PC-9 (cell line): ENCODE measurements at places on chromosomes 16 and 17. TPM values are rescaled to one million over a fixed set of nuclear protein-coding genes. Genes with fewer than 3 reads are reported as not detected.

TBC1D3B gene
- 13.8 and 18.6 TPM in 2 replicates for total RNA-seq

HBQ1 gene
- total RNA-seq = not detected in 2 replicates

ABCC12 gene
- not detected in 2 replicates for total RNA-seq

DNA sequence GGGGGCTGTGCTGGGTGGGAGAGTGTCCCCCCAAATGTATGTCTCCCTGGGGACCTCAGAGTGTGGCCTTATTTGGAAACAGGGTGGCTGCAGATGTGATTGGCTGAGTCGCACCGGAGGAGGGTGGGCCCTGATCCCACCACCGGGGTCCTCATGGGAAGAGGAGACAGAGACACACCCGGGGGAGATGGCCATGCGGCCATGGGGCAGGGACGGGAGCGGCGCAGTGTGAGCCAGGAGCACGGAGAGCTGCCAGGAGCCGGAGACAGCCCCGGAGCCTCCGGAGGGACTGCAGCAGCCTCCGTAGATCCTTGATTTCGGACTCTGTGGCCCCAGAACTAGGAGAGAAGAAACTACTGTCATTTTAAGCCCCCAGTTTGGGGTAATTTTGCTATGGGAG, 1.6 kb upstream of the CIBAR2 start:
- DNase-seq = no peak

HS3ST3A1 gene
- total RNA-seq = not detected in 2 replicates

DNA sequence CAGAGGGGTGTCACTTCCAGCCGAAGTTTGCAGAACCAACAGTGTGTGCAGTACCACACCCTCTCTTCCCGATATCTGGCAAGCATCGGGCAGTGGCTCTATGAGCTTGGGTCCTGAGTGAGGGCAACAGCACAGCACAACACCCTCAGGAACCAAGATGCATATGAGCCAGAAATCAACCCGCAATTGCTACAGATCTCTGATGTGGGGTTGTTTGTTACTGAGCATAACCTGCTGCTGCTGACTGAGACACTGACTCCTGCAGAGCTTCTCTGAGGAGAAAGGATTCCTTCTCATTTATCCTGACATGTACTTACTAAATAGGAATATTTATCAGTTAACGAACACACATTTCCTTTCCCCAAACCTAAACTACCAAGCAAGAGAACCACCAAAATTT, 218.3 kb downstream of the RBFOX3 start:
- DNase-seq = no peak

DNA sequence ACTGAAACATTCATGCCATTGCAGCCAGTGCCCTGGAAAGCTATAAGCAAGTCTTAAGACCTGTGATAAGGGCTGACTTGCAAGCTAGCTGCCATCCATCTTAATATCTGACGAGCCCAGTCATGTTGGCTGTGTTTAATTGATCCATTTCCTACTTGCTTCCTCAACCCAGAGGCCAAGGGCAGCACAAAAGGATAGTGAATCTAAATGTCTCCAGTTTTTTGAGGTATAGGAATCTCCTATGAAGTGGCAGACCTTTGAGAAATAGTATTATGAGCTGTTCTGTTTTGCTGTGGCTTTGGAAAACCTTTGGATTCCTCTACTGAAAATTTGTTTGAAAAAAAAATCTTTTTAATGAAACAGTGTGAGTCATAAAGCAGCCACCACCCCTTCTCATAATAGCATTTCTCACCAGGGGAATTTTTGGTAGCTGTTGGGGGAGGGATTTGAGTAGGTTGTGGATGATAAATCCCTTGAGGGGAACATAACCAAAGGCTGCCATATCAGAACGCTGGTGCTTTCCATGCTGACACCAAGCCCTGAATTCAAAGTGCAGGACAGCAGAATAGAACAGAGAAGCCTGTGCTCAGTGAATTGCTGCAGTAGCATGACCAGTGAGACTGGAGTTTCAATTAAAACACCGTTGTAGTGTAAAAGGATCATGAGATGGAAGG, 12.9 kb downstream of the ZNRF1 start:
- DNase-seq = peak; percentile 86

- no peak for DNase-seq
These were observed 27.1 kb downstream of the USP31 start for GRCh38 chr16:23122144-23122543.

DOK4 gene
- 27.4 and 38.7 TPM in 2 replicates for total RNA-seq

WFDC1 gene
- not detected in 2 replicates for total RNA-seq

DNA sequence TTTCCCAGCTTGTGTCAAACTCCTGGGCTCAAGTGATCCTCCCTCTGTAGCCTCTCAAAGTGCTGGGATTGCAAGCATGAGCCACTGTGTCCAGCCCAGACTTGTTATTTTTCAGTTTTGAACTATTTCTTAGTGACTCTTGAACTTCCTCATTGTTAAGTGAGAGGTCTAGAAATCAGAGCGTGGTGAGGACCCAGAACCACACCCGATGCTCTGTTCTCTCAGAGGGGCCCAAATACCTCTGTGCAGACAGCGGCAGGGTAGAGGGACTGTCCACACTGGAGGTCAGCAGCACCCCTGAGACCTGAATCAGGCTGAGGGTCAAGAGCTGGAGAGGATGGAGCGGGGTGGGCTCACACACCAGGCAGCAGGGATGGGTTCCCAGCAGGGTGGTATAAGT, 47.7 kb upstream of the MEAK7 start:
- no peak for DNase-seq

GRCh38 chr17:9173386-9173983, 152.2 kb downstream of the NTN1 start:
- DNase-seq = no peak

TCAP gene
- 1.2 and 1.6 TPM in 2 replicates for total RNA-seq

RASD1 gene
- 1.0 and 1.2 TPM in 2 replicates for total RNA-seq

GPR179 gene
- total RNA-seq = 0.57 and 0.58 TPM in 2 replicates

DNA sequence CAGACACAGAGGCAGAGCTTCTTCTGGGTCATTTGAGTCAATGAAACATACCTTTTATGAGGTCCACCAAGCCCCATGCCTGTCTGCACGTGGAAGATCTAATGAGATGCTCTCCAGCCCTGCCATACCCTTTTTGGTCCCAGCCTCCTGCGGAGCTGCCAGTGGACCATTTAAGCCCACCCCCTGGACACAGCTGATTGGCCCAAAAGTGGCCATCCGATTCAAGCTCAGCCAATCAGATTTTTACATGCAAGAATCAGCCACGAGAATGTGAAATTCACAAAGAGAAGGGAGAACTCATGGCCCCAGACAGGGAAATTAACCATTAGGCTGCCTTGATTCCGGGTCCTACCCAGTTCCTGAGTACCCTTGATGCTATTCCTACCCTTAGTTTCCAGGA, 231.0 kb upstream of the EEF2KMT start:
- no peak for DNase-seq

DNA sequence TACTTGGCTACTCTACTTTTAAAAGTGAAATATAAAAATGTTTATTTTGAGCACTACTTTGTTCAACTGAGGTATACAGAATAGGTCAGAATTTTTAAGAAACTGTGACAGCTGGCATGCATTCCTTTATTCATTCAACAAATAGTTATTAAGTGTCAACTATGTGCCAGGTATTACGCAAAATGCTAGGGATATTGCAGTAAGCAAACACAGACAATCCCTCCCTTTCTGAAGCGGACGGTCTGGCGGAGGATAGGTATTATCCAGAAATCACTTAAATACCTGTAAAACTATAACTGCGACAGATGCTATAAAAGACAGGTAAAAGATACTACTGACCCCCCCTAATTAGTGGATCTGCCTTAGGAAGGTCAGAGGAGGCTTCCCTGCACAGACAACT, 26.1 kb downstream of the METTL16 start:
- peak; percentile 80 for DNase-seq

SCARF1 gene
- total RNA-seq = 2.2 and 2.7 TPM in 2 replicates

DNA sequence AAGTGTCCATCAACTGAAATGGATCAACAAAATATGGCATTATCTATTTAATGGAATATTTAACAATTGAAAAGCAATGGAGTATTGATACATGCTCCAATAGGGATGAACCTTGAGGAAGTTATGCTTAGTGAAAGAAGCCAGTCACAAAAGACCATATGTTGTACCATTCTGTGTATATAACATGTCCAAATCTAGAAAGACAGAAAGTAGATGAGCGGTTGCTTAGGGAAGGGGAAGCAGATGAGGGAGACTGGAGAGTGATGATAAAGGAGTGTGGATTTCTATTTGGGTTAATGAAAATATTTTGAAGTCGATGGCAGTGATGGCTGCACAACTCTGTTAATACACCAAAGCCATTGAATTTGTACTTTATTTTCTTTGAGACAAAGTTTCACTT, 8.5 kb upstream of the ERN1 start:
- DNase-seq = no peak

DNA sequence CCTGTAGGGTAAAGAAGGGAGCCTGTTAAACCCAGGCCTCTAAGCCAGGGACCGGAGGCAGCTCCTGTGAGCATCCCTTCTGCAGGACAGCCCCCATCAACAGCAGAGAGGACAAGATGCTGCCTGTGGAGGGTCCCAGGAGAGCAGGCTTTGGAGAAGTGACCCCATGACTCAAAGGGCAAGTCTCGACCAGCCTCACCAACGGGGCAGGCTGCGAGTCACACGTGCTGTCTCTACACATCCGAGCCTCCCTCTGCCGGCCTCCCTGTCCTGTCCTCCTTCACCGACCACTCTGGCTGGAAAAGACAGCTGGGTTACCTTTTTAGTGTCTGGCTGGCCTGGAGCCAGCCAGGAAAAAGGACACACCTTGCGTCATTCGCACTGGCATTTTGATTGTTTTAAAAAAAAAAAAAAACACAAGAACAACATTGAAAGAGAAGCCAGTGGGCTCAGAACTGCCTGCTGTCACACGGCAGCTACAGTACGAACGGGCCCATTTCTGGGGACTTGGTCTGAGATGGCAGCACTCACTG, 74.5 kb upstream of the RCVRN start:
- no peak for DNase-seq

DNA sequence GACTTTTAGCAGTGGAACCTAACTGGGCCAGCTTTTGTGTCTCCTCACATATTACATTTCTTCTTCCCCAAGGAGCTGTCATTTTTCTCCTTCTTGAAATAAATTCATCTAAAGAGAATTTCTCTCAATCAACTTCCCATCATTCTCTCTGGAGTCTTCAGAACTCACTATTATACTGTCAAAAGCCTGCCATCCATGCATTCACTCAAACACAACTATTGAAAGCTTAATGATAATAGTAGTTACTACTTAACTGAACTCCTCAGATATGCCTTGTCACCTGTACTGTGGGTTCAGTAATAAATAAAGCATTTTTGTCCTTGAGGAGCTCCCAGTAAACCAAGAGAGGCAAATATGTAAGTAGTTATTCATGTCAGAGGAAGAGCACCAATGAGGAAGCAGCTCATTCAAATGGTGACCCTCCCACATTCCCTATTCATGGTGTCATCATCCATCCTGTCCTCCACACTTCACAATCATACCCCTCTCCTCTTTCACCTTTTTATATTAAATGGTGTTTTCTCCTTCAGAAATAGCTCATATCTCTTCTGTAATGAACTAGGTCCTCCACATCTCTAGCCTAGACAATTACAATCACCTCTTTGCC, 162.6 kb downstream of the CA10 start:
- no peak for DNase-seq

DNA sequence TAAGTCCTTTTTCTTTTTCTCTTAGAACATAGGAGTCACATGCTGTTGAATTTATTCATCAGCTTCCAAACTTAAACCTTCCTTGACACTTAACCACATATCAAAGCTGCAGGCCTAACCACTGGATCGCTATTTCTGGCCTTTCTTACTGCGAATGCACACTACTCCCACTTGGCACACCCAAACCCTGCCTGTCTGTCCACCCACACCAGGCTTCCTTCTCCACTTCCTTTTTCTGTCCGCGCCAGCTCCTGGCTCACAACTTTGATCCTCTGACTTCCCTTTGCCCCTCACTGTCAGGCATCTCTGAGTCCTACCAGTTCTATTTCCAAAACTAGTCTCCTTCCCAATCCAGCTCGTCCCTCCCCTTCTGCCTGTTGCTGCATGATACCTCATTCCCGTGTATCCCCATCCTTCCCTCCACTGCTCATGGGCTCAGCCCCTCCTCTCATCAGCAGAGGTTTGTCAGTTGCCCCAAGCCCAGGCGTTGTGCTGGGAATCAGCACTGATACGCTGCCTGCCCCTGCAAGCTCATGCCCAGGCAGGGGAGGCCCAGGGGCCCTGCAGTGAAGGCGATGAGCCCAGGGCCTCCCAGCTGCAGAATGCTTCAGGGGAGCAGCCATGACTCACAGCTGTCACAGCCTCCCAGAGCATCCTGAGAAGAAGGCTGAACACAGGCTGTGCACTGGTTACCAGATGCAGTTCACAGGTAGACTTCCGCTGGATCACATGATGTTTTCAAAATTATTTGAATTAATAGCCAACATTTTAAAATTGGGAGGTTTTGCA, 179.8 kb downstream of the KATNIP start:
- DNase-seq = no peak

TBC1D28 gene
- total RNA-seq = not detected in 2 replicates

DNA sequence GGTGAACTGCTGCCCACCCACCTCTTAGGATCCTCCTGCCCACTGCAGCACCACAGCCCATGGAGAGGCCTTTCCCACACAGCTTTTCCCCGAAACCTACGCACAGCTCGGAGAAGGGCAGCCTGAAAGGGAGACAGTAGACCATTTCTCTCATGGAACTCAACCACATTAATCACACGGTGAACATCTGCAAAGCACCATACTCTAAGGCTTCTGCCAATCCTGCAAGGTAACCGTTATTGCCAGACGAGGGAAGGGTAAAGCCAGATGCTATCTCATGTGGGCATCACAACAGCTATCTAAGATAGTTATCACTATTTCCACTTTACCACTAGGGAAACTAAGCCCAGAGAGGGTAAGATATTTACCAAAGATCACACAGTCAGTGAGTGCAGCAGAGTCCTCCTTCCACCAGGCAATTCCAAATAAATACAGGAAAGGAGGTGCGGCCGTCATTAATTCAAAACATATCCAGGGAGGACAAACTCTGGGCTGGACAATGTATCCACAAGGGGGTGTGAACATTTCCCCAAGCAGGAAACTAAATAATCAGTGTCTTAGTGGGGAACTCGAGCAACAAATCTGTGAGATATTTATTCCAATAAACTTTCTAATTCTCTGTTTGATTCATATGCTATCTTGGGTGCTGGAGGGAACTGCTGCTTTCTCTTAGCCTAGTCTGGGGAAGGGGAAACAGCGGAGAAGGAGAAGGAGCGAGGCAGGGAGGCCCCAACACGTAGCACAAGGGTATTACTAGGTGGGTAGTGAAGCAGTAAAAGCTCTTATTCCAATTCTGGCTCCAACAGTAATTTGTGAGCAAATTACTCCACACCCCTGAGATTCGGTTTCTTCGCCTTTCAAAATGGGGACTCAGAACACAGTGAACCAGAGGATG, 723 bp downstream of the TMEM186 start:
- DNase-seq = no peak

DNA sequence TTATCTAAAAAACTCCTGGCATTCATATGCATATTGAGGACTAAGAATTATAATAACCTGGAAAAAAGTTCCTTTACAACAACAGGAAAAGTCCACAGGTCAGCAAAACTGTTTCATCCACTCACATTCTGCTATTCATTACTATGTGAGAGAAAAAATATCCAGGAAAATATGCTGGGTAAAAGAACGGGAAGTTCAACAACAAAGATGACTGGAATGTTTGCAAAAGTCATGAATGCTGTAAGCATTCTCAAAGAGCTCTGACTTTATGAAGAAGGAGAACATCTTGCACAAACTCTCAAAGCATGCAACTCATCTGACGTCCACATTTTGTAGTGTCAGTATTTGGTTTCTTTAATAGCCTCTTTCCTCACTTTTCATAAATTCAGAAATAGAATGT, 56.9 kb upstream of the ALDH3A1 start:
- DNase-seq = no peak
